ENCODE measurements at places on chromosomes 13 and 19.

GRCh38 chr13:75302071-75302698 is 179.8 kb downstream of the TBC1D4 start:
- DNase-seq: no peak

- no peak for DNase-seq
Measured at GRCh38 chr13:110875241-110875640, 39.6 kb downstream of the ANKRD10 start.

DNA sequence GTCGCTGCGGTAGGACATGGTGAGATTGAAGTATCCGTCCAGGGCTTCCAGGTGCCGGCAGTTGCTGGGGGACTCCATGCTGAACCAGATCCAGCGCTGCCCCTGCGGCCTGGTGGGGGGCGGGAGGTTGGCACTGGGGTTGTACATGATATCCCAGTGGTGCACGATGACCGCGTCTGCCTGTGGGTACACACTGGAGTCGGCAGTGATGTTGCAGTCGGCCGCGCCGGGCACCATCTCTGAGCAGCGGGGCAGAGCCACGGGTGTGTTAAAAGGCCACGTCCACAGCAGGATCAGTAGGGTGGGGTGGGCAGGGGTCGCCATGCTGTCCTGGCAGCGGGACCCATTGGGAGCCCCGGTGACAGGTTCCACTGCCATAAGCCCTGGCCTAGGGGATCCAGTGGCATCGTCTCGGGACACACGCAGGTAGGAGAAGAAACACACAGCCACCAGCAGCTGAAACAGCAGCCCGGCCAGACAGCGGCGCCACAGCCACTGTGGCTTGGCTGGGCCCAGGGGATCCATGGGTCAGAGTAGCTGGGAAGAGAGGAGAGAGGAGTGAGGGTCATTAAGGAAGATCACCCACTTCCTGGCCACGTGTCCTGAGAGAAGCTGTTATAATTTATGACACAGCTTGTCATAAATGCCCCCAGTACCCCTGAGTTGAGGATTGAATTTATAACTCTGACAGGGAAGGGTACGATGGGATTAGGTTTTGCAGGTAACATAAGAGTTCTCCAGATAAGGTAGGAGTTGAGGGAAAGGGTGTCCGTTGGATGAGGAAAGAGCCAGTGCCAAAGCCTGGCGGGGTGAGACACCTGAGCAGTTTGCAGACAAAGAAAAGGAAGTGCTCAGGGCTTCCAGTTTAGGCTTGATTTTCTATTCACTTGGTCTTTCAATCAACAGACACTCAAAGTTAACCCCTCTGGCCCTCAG is 2.9 kb downstream of the FUT5 start:
- no peak for DNase-seq

DNA sequence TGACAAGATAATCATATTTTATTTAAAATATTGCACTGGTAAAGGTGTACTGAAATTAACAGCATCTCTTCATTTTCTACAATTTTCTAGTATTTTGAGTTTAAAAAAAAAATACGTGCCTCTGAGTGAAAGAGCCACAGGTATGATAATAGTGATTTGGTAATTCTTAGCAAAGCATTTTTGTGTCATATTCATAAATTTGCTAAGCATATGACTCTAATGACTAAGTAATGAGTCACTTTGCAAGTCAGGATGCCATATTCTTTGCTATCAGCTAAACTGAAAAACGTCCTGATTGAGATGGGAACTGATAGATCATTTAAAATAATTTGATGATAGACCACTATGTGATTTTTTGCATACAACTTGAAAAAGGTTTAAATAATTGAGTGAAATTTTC is 136.1 kb upstream of the IRS2 start:
- DNase-seq: no peak

DNA sequence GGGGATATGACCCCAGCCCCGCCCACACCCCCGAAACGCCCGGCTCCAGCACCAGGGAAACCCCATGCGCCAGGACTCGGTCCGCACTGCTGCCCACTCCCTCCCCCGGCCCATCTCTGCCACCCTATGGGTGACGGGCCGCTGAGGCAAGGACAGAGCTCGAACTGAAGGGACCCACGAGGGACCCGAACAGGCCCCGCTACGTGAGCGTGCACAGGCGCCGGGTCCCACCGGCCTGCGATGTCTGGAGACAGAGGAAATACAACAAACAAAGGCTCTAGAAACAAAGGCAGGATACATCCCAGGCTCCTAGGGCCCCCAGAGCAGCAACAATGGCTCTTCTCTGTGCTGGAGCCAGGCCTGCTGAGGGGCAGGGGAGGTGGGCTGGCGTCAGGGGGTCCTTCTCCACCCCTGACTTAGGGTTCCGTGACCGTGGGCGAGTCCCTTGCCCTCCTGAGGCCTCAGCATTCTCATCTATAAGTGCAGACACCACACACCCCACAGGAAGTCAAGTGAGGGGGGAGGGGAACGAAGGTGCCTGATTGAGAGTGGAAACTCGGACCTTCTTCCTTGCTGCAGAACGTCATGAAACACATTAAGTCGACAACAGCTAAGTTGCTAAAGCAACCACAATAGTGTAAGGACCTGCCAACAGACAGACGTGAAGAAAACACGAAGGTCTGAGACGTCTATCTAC is 3.1 kb downstream of the ABHD17A start:
- no peak for DNase-seq

All from astrocyte of the spinal cord (primary cell).